T-helper 1 cell (primary cell): ENCODE measurements at places on chromosomes 7 and 10.

DNA sequence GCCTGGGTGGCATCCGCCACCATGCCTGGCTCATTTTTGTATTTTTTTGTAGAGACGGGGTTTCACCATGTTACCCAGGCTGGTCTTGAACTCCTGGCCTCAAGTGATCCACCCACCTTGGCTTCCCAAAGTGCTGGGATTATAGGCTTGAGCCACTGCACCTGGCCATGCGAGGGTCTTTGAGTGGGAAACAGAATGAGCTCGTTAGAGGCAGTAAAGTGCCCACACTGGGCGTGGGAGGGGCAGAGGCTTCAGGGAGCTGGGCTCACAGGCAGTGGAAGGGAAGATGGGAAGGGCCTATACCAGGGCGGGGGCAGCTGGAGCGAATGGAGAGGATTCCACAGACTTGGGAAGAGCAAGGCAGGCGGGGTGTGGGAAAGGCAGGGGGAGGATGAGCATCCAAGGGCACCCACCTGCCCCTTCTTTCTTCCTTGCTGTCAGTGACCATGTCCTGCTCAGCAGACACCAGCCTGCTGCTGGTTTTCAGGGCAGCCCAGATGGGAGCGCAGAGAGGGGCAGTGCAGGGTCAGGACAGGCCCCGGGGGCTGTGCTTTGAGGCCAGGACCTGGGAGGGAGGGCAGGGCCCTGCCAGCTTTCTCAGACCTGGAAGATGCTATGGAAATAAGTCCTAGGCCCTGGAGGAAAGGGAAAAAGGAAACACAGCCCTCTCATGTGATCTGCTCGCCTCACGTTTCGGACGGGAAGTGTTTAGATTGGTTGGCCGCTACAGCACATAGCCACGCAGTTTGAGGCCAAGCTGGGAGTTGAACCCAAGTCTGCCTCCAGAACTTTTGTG lies 4.2 kb downstream of the FZD9 start:
- DNase-seq, result no peak

DNA sequence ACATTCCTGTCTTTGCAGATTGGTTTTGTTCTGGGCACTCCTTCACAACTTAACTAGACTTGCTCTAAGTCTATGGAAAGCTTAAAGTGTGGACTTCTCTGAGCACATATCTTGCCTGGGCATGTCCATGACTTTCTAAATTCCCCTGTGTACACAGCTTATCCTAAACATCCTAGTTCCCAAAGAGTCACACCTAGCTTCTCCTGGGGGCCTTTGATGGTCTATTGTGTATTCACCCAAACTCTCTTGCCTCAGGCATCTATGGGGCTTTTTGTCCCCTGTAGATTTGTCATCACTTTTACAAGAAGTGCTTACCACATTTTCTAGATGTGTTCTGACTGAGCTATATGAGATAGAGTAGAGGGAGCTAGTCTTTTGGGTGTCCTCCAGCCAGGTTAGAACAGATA lies 12.2 kb upstream of the ZNF488 start:
- no peak for DNase-seq

GRCh38 chr7:70717553-70718329 lies 414.2 kb upstream of the GALNT17 start:
- DNase-seq, result no peak

GRCh38 chr7:2864204-2864985 lies 20.3 kb upstream of the GNA12 start:
- DNase-seq, result no peak

DNA sequence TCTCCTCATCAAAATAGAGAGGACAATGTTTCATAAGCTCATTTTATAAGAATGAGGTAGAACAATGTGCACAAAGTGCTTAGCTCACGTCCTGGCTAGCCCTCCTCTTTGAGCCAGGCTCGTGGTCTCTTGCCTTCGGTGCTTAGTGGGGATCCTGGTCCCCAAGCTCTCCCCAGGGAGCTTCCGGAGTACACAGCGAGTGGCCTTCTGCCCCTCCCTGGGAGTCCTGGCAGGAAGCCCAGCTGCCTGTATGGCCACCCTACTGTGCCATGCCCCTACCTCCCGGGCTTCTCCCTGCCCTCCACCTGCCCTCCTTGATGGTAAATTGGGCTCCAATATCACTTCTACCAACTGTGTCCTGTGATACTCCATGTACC lies 868 bp downstream of the MYO1G start:
- DNase-seq, result no peak

DNA sequence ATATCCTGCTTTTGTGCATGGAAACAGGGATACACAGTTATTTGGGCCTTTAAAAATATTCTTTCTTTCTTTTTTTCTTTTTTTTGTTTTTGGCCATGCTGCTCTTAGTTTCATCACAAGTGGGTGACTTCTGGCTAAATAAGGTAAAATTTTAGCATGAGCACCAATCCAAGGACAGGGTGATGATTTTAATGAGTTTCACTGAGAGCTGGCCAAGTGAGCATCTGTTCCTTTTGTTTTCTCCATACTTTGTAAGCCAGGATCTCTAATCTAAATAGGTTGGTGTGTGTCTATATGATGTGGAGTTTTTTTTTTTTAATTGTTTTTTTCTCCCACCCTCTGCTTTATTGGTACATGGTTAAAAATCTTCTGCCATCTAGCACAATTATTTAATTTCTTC lies 106.8 kb downstream of the POLL start:
- DNase-seq, result no peak

GRCh38 chr7:115851291-115851690 lies 179.3 kb downstream of the TFEC start:
- no peak for DNase-seq

DNA sequence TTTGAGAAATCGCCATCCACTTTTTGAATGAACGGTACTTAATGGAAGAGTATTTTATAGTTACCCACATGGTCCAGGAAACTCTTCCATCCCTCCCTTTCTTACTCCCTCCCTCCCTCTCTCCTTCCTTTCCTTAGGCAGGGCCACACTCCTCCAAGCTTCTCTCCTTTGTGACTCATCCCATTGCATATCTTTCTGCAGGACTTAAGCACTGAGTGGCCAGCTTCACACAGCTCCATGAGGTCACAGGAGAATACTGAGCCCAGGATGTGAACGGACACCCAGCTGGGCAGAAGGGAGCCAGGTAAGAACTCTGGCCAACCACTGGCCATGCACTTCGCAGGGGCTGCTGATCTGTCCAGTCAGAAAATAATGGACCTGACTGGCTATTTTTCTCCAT lies 189.7 kb upstream of the ADCY1 start:
- no peak for DNase-seq

GRCh38 chr7:2508327-2509215 lies 11.0 kb upstream of the LFNG start:
- DNase-seq, result peak; percentile 62

DNA sequence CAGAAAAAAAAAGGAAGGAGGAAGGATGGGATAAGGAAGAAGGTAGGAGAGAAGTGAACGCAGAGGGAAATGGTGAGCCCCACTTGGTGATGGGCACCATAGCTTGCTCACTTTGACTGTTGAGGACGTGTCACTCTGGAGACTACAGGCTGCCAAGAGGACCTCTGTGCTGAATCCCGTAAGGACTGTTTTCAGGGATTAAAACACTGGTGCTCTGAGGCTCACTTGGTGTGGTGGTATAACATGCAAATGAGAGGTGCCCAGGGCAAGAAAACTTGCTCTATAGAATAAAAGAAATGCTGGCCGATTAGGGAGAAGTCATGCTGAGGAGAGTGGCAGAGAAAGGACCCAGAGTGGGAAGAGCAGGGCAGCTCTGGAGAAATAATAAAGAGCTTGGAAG lies 5.3 kb upstream of the IL2RA start:
- no peak for DNase-seq
